ENCODE measurements at places on chromosomes 2 and 18.

- no peak for DNase-seq
Measured at GRCh38 chr2:207475546-207475945, 54.2 kb upstream of the CREB1 start.

GRCh38 chr2:181484851-181485637 is 27.9 kb downstream of the ITGA4 start:
- DNase-seq: no peak

DNA sequence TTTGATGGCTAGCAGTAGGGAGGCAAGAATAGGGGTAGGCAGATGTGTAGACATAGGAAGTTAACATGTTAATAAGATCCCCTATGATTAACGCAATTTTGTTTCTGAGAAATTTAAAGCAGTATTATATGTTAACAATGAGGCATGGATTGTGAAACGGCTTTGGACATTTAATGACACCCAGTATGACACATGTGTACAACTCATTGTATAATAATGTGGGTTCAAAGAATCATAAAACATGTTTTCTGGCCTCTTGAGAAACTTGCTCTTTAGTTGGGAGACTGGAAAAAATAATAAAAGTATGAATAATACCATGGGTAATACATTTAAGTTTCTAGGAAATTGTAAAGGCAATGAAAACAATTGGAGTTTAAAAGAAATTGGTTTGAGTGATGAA is 332.1 kb upstream of the CDH20 start:
- DNase-seq: no peak

DNA sequence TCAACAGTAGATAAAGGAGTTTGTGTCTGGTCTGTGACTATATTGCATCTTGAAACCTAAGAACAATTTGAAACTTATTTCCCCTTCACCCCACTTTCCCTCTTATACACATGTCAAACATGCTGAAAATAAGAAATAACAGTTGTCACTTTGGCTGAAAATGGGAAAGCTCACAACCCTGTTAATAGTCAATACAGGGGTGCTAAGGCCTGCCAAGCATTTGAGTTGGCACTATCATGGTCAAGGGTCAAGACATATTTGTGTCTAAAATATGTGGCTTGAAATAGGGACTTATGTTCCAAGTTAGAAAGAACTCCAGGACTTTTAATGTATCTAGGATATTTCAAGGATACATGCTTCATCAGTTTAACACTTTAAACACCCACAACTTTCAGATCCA is 20.6 kb downstream of the PAIP2B start:
- DNase-seq: no peak

- DNase-seq: no peak
Measured at GRCh38 chr2:144625626-144626025, 105.7 kb upstream of the ZEB2 start.

- no peak for DNase-seq
Measured at GRCh38 chr2:68377137-68377780, 12.2 kb downstream of the PLEK start.

- no peak for DNase-seq
Measured at GRCh38 chr2:175567435-175568061, 386.0 kb upstream of the ATP5MC3 start.

- no peak for DNase-seq
Measured at GRCh38 chr2:38485734-38486133, 108.7 kb upstream of the ATL2 start.

GRCh38 chr18:13070460-13070859 is 79.3 kb downstream of the CEP192 start:
- DNase-seq: peak; percentile 0

GRCh38 chr2:15311201-15311907 is 249.8 kb downstream of the NBAS start:
- no peak for DNase-seq

DNA sequence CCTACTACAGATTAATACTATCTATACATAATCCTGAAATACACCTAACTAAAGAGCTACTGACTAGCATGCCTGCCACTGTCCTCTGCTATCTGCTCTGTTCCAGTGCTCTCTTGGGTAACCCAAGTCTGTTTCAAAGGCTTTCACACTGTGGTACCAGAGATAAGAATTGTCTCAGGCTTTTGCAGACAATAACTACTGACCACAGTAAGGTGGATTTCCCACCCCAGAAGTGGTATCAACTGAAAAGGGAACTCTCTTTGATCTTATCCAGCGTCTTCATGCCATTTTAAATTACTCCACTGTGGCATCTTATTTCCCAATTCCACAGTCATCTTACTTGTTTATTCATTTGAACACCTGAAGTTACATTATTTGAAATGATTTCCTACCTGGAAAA is 190.2 kb downstream of the IKZF2 start:
- no peak for DNase-seq

- no peak for DNase-seq
Measured at GRCh38 chr2:123864416-123864815, 160.7 kb upstream of the CNTNAP5 start.

DNA sequence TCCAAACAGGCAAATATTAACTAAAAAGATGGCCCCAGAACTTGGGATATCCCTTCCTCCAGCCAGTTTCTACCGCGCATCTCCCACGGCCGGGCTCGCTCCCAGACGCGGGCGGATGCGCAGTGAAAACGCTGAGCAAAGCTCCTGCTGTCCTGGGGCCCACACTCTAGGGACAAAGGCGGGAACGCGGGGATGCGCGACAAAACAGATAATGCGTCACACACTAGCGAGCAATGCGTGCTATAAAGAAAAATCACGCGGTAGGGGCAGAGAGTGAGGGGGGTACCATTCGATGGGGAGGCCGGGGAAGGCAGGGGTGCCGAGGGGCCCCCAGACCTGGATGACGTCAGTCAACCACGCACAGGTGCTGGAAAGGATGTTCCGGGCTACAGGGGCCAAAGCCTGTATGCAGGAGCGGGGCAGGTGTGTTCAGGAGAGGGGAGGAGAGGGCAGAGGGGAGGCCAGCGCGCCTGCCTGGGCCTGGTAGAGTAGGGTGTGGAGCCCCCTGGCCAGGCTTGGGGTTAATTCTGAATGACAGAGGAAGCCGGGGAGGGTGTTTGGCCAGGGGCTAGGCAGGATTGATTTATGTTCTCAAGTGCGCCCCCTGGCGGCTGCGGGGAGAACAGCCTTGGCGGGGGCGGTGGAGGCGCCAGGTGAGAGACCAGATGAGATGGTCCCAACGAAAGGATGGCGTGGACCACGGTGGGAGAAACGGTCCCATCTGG is 14.9 kb upstream of the ITM2C start:
- DNase-seq: no peak

- no peak for DNase-seq
Measured at GRCh38 chr2:190583507-190584337, 49.2 kb upstream of the NEMP2 start.

DNA sequence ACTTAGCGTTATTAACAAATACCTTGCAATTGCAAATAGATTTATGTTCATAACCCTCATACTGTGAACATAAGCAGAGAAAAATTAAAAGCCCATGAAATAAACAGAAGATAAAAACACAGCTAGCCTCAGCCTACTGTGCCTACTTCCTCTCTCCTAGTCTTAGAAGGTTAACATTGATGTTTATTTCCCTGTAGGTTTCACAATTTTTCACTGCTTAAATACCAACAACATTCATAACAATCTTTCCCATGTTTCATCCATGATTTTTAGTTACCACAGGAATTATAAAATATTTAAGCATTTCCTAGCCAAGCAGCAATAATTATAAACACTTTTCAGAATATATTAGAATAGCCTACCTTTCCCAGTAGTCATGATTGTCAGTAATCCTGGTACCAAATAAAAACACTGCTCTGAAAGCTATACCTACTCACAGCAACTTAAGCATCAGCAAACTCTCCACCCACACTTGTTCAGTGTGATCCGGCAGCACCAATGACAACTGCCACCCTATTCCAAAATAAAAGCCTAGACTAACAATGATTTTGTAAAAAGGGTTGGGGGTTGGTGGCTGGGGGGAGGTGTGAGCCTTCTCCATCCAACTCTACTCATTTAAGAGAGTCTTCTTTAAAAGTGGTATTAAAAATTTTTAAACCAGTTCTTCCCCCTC is 40.6 kb upstream of the RNU4ATAC start:
- DNase-seq: peak; percentile 41

DNA sequence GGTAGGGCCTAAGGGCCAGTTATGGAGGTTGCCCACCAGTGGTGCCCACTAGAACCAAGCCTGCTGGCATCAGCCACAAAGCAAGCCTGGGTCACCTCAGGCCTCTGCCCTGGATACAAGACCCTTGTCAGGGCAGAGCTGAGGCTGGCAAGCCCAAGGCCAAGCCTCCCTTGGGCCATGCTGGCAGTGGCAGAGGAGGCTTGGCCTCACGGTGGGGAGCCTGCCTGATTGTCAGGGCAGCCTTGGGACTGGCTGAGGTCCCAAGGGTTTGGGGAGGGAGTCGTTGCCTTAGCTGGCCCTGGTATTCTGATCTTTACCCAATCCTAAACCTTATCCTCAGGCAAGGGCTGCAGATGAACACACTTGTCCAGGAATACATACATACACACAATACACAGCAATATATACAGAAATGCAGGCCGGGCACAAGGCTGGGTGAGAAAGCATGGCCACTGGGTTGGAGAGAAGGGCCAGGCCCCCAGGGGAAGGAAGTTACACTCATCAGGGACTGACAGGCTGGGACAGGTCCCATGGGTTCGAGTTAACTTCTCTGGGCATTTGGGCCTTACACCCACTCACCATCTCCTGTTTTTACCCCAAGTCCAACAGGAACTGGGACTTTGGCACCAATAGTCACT is 21.0 kb downstream of the CCT7 start:
- DNase-seq: no peak

DNA sequence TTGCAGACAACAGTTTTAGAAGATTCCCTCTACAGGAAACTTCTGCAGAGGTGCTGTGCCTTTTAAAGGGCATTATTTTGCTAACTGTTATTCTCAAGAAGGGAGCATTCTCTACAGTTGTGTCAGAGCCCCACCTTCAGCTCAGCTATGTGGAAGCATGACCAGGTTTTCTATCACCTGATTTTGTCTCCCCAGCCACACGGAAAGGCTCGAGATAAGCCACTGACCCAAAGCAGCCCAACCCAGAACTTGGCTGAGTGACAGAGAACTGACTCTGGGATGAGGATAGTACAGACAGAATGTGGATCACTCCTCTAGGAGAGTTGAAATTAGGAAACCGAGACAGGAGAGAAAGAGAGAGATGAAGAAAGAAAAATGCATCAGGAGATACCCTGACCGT is 10.7 kb downstream of the COL4A4 start:
- DNase-seq: no peak

DNA sequence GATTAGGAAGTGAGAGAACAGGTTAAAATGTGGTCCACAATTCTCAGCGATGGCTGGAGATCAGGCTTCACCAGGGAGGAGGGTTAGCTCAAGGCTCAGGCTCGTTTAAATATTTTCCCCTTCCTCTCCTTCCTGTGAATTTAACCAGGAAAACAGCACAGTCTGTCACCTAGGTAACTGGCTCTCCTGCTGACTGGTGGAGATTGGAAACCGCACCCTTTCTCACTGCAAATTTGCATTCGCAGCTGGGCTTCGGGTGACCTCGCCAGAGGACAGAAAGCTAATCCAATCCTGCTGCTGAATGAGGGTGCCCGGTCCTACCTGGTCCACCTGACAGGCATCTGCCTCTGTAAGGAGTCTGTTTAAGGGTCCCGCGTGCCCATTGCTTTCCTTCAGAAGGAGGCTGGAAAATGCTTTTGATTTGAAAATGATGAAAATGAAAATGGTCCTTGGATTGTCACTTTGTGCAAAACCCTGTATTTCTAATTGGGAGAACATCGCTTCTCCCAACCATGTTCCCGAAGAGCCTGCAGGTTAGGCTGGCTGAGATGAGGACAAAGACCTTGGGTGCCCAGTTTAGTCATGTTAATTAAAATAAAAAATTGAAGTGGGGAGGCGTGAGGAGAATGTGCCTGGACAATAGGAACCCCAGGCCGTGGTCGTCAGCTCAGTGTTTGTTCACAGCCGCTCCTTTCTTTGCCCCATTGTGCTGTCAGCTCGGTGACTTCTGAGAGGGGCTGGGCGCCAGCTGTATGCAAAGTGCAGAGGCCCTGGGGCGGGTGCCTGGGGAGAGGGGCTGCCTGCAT is 43.4 kb upstream of the MTCL1 start:
- DNase-seq: no peak

DNA sequence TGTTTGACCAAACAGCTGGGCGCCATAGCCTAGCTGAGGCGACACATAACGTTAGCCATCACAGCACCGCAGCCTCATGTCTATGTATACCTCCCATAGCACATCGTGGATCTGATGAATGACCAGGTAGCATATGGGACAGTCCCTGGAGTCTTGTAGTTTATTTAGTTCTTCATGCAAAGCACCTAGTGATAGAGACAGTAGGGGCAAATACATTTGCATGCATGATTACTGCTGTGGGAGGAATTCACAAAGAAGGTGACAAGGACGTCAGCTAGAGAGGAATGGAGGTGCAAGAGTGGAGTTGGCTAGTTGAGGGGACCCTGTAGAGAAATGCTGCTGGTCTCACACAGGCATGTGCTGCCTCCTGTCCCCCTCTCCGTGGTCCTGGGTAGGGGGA is 478.9 kb upstream of the HS6ST1 start:
- no peak for DNase-seq

DNA sequence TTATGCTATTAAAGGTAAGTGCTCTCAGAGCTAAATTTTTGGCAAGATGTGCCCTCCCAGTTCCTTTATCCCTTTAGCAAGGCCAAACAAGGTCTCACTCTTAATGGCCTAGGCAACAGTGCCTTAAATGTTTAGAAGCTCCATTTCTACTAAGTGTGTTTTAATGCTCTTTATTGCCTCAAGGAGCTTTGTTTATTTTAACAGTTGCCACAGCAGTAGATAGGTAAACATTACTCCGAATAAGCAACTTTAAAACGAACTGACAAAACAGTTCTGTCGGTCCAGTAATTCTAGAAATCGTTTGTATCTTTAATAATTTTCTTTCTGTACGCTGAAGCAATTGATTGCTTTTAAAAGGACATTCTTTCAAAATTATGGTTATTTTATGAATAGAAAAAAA is 74.5 kb downstream of the PIEZO2 start:
- DNase-seq: no peak

DNA sequence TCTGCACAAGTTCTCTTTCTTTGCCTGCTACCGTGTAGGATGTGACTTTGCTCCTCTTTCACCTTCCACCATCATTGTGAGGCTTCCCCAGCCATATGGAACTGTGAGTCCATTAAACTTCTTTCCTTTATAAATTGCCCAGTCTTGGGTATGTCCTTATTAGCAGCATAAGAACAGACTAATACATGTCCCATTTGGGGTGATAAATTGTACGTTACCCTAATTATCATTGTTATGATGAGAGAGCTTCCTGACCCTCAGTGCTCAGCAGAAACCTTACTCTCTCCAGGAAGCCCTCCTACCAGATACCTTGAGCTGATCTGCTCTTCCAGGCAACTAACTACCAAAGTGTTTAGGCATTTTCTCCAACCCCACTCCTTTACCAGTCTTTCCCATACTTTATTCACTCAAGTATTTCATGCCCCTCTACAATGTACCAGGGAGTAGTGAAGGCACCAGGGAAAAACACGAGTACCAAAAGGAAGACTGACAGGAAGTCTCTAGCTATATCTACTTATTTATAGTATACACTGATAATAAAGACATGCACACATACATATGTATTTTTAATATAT is 196.2 kb downstream of the MYCN start:
- DNase-seq: no peak

GRCh38 chr18:5628512-5629255 is 84.9 kb upstream of the EPB41L3 start:
- DNase-seq: no peak

Data from GM04503 (cell line).